GM10248 (cell line): ENCODE measurements at places on chromosomes 1 and 21.

DNA sequence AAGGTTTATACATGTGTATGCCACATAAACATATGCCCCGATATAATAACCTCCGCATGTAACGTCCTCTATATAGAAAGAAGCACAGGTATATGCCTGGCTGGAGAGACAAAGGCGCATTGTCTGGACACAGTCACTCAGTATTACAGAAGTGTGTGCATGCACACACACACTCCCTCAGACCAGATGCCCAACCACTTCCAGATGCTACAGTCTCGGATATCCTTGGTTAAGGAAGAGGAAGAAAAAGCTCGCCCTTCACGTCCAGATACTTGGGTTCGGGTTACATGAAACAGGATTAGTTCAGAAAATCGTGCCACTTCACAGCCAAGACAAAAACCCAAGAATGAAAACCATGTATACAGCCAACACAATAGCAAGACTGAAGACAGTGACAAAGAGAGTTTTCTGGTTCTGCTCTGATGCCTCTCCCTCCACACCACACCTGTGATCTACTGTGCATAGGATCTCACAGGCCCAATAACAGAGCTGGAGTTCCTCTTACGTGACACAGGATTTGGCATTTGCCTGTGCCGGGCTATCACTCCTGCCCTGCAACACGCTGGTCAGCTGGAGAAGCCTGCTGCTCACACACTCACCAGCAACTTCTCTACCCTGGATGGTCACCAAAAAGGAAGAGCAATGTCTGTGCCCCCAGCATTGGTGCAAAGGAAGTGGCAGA, 75.0 kb downstream of the SSBP3 start:
- DNase-seq: no peak

DNA sequence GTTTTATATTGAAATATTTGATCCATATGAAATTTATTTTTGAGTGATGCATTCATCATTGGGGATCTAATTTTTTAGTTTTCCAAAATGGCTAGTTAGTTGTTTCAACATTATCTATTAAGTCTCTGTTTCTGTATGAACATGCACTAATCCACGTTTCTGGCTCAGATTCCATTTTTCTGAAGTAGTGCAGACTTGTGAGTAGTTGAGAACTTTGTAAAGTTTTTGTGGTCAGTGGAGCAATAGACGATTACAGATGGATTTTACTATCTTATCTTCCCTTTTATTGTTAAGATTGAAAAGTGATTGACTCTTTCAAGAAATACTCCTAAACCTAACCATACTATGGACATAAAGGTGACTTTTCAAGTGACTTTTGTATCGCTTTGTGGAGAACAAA, 16.7 kb downstream of the SOAT1 start:
- no peak for DNase-seq

- DNase-seq: no peak
Observed at GRCh38 chr1:175802407-175803123, 59.2 kb upstream of the TNR start.

DNA sequence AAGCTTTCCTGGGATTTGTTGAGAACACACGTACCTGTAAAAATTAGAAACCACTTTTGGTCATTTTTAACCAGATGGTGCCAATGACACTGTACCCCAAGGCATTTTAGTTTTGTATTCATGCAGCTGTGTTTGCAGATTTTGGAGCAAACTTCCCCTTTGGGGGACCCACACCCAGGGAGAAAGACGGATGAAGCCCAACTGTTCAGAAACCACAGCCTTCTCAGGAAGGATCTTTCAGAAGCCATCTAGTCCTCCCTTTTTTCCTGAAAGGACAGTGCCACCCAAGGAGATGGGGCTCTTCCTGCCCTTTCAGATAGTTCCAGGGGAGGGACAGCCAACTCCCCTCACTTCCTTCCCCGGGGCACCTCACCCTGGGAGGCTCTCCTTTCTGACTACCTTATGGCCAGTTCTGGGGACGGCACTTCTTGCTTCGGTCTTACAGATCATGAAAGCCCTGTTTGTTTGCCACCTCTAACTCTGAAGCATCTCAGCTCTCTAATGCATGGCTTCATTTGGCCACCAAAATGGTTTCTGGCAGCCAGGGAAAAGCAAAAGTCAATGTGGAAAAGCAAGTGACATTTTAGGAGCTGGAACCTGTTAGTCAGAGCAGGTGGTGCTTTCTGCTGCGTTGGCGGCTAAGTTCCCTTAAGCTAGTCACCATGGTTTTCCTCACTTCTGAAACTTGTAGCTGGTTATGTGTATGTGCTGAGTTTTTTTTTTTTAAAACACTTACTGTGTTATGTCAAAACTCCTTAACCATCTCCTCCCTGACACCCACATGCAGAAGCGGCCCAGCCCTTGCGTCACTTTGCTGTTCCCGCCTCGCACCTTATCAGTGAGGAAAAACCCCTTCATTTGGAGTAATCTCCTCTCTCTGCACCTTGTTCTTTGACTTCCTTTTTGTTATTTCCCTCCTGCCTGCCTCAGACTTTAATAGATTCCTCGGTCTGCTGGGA, 10.1 kb downstream of the TMCC2 start:
- DNase-seq: peak; percentile 57

DNA sequence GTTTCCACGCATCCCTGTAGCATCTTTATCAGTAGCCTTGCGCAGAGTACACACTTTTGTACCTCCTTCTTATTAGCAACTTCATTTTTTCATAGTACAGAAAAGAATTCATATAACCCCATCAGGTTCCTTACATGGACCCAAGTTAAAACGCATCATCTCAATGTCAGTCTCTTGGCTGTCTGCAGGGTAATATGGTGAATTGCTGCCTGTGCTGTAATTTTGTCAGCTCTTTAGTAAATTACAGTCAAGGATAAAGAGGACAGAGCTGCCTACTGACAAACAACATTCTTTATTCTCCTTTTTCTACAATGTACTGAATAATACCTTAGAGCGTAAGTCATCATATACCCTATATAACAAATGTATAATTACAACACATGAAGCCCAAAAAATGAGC, 222.5 kb downstream of the MRPL39 start:
- DNase-seq: no peak

DNA sequence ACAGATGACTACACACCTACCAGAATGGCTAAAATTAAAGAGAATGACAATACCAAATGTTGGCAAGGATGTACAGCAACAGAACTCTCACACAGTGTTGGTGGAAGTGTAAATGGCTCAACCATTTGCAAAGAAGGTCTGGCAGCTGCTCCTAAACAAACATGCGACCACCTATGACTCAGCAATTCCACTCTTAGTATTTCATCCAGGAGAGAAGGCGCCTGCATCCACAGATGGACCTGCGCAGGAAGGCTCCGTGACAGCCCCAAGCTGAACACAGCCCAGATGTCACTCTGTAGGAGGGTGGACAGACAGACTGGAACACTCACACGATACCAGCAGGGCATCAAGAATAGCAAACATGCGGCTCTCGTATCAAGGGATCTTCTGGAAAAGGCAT, 6.7 kb downstream of the PTTG1IP start:
- no peak for DNase-seq

DNA sequence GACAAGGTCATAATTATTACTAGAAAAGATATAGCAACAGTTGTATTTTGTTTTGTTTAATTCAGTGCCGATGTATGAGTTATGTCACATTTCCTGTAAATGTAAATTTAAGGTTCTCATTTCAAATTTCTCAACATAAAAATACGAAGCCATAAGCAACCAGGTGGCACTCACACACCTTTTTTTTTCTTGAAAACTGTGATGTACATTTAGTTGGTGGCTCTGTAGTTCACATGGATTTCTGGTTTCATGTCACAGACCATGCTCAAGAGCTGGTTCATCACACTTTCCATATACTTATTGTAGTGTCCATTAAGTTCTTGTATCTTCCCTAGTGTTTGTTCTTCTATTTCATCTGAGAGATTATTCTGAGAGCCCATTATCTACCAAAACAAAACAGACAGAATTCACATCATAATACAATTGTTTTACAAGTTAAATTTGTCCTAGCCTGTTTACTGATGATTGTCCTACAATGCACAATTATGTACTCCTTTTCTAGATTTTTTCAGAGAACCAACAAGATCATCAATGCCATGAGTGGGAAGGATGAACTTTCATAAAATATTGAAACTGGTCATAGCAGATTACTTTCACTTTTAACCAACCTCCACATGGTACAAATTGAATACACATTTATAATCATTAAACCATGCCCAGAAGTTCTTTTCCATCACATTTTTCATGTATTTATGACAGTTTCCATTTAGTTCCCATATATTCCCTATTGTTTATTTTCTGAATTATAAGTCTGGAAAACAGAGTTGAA, 17.1 kb downstream of the ATP6V1G3 start:
- DNase-seq: no peak

- DNase-seq: no peak
Observed at GRCh38 chr1:205455581-205456382, at the start of gene BLACAT1. TSS of gene BLACAT1 (minus strand) at chr1:205456045.

DNA sequence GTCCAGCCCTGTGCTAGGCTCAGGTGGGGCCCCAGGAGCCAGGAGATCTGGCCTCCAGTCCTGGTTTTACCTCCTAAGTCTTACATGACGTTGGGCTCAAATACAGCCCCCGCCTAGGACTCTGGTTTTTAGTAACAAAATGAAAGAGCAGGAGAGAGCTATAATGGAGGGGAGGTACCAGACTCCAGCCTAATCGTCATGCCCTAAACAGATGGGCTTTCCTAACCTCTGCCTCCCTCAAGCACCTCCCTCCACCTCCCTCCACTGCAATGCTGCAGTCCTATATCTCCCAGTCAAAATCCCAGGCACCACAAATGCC, 28.6 kb downstream of the TTC39A start:
- DNase-seq: peak; percentile 46

DNA sequence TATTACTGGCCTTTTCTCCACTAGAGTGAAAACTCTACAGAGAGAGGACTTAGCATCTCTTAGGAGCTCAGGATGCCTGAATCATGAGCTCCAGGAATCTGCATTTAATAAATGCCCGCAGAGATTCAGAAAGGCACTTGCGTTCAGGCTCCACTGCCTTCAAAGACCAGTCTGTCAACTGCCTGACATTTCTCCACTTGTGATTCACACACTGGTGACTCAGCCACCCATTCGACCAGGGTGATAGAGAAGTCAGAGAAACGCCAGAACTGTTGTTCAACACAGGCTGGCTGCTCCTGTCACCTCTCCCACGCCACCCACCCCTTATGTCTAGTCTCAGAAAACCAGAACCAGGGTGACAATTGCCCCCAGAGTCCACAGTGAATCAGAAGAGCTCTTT, 26.9 kb upstream of the LBR start:
- peak; percentile 50 for DNase-seq

DNA sequence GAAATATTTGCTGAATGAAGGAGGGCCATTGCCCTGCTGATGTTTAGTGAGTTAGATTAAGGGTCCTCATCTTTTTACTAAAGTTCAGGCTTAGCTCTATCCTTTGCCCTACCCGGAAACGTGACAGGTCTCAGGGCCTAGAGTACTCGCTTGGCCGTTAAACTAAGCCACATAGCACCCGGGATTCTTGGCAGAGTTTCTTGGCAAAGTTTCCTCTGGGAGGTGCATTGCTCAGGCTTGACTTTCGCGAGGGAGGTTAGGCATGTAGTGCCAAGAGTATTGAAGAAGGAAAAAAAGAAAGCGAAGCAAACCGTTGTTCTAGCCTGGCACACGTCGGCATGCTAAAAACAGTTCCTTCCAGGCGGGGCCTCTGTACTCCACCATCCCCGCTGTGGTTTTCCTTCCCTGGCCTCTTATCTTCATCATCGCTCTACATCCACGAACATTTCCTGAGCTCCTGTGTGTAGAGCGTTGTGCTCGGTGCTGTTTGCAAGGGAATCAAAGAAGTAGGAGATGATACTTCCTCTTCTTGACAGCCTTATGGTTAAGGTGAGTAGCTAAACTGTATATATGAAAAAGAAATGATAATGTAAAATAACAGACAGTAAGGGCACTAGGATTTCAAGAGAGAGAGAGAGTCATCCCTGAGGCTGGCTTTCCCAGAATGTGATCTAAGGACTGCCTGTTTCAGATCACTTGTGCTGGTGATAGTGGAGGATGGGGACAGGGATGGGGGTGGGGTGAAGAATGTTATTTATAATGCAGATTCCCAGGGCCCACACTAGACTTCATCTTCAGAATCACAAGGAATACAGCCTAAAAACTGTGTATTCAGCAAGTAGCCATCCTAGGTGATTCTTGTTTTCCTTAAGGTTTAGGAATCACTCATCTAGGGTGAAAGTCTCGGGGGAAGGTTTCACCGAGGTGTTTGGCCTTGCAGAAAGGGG, 18.8 kb downstream of the RNF220 start:
- no peak for DNase-seq

GRCh38 chr1:151584278-151584677, 27.6 kb upstream of the SNX27 start:
- no peak for DNase-seq
